ENCODE measurements at places on chromosomes 7 and 10.

- no peak for DNase-seq
Observed at GRCh38 chr10:44571701-44572100, 186.8 kb upstream of the CXCL12 start.

GRCh38 chr7:85750454-85750949, 563.6 kb upstream of the SEMA3D start:
- no peak for DNase-seq

- DNase-seq = no peak
Observed at GRCh38 chr10:3758491-3758970, 26.5 kb downstream of the KLF6 start.

- DNase-seq = no peak
Observed at GRCh38 chr10:51214207-51215196, 140.2 kb downstream of the PRKG1 start.

- DNase-seq = no peak
Observed at GRCh38 chr10:103836861-103837260, 18.5 kb downstream of the SH3PXD2A start.

DNA sequence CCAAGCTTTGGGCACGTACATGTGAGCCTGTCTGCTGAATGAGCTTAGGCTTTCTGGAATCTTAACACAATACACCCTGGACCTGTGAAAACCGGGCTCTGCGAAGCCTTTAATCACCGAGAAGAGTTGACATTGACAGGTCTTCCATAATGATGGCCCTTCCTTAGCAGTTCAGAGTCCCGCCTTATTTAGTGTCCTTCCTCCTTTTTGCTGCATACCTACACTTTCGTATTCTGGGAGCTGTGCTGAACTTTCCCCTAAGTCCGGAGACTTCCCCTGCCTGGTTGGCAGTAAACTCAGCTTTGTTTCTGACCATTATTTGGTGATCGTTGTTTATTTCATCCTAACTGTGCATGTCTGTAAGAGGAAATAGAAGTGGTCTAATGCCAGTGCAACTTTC, 212.0 kb downstream of the CAMK1D start:
- DNase-seq = no peak

GRCh38 chr7:139741789-139742344, 35.9 kb downstream of the HIPK2 start:
- no peak for DNase-seq

DNA sequence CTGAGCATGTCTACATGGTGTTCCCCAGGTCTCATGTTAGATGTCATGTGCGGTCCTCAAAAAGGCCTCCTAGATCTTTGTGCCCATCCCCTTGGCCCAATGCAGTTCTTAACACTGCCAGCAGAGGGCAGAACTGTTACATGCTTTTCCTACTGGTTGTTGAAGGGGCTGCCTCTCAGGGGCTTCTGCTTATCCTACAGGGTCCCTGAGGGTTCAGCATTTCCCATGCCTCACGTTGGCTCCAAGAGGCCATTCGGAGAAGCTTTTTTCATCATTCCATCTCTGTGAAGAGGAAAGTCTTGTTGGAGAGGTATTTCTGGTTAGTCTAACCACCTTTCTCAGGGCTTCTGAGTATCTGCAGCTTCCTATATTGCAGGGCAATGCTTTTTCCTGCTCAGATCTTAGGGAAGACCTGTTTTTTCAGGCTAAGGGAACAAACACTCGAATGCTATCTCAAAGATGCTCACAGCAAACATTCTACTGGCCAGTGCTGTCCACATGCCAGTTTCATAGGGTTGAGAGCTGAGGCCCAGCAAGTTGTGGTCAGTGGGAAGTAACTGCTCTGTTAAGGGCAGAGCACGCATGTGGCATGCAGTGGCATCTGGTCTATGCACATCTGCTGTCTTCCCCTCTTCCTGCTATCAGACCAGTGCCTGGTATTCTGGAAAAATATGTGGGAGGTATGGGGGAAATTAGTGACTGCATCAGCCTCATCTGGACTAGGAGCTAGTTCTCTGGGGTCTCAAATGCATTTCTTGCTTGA, 31.5 kb downstream of the MBL2 start:
- peak; percentile 14 for DNase-seq

DNA sequence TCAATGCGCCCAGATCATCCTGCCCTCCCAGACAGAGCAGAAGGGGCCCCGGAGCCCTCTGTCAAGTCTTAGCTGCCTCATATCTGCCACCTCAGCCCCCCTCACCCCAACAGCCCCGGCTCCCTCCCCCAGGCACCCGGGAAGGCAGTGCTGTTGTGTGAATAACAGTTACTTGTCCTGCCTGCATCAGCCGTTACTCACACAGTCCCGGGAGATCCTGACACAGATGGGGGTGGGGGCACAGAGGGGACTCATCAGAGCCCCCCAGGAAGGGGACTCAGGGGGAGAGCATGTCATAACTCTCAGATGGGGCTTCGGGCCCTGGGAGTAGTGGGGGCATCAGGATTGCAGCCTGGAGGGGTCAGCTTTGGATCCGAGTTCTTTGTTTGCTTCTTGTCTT, 12.4 kb upstream of the SERPINE1 start:
- no peak for DNase-seq

GRCh38 chr7:81562581-81562980, 207.3 kb downstream of the HGF start:
- DNase-seq = no peak

- DNase-seq = no peak
Observed at GRCh38 chr10:84291384-84291783, 37.0 kb upstream of the CCSER2 start.

DNA sequence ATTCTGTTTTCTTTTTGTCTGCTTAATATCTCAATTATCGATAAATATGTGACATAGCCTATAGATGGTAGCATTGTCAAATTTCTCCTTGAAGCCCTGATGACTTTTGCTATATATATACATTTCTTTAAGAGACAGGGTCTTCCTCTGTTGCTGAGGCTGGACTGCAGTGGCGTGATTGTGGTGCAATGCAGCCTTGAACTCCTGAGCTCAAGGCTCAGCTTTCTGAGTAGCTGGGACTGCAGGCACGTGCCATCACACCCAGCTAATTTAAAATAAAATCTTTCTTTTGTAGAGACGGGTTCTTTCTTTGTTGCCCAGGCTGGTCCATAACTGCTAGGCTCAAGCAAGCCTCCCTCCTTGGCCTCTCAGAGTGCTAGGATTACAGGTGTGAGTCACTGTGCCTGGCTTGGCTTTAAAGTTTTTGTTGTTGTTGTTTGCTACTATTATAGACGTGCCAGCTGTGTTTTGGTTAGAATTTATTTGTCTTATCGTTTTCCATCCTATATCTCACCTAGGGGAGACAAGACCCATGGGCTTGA, 7.0 kb downstream of the UMAD1 start:
- DNase-seq = no peak

GRCh38 chr7:123763191-123763661, 14.4 kb upstream of the WASL start:
- no peak for DNase-seq

DNA sequence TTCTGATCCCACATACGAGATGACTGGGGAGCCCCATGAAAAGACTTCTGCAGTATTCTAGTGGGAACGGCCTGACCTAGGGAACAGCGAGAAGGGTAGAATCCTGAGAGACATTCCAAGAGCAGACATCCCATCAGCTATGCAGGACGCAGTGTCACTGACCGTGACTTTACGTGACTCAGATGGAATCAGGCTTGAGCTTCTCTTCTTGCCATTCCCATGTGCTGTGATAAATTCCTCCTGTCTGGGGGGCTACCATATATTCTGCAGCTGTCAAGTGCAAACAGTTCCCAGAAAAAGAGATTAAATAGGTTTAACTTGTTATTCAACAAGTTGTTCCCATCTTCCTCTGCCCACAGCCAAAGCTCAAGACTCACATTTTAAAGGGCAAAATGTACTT, 73.1 kb upstream of the PDE1C start:
- DNase-seq = no peak

DNA sequence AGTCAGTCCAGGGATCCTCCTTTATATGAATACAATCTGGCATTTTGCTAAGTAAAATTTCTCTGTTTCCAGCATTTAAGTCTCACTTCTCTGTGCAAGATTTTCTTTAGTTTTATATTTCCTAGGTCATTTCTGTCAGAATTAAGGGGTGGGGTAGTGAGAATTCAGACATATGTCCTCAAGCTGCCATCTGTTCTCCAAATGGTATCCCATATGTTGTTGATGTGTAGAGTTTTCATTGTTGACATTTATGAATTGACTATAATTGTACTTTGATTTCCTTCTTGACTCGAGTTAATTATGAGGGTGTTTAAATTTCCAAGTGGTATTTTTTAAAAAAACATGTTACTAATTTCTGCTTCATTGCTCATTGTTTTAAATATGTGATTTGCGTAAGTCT, 148.8 kb downstream of the NPSR1 start:
- no peak for DNase-seq

GRCh38 chr7:44150466-44150832, 9.3 kb upstream of the MYL7 start:
- no peak for DNase-seq

DNA sequence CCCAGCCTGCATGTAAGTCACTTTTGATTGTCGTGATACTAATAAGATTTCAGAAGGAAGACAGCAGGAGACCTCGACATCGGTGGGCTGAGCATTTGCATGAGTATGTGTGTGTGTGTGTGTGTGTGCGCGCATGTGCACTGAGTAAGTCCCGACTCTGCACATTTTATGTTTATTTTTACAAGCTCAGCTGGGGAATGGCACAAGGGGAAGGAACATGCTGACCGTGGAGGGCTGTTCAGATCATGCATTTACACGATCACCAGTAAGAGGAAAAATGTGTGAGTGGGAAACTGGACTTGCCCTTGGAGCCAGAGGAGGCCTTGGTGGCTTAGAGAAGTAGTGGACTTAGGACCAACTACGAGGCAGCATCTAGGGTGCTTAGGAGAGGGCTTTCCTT, 41.3 kb downstream of the IL2RA start:
- no peak for DNase-seq

GRCh38 chr10:1187151-1187854, 131.1 kb downstream of the WDR37 start:
- no peak for DNase-seq

- DNase-seq = no peak
Observed at GRCh38 chr10:115918812-115919211, 354.2 kb downstream of the GFRA1 start.

- DNase-seq = no peak
Observed at GRCh38 chr7:50476953-50477625, 26.9 kb upstream of the FIGNL1 start.

DNA sequence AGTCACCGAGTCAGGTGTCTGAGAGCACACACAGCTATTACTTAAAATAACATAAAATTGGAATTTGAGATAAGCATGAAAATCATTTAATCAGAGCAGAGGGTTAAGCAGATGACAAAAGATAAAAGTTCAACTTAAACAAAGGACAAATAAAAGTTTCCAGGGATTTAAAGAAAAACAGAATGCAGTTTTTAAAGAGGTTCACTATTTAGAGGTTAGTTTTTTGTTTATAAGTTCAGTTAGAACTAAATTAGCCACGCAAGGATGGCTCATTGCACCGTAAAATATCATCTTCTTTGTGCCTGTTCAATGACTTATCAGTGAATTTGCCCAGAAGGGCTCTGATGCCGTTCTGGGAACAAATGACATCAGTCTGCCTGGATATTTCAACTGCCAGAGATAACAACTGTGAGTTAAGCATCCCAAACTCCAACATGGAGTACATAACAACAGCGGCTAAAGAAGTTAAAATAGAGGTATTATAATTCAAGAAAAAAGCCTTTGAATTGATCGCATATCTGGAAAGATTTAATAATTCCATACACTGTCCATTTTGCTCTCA, 107.8 kb downstream of the ANK3 start:
- DNase-seq = no peak

DNA sequence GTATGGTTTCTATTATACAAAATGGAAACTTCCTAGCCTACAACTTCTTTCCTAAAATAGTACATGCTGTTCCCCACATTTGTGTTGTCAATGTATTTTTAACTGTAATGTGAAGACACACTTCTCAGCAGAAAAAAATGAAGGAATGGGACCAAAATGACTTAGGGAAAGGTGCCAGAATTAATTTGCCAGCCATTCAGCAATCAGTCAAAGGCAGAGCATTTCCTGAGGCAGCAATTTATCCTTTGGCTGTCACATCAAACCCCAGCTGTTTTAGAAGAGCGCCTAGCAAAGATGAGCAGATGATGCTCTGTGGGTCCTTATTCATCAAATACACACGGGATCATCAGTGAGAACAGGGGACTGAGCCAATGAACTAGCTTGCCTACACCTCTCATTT, 592.5 kb downstream of the KCNMA1 start:
- DNase-seq = no peak

DNA sequence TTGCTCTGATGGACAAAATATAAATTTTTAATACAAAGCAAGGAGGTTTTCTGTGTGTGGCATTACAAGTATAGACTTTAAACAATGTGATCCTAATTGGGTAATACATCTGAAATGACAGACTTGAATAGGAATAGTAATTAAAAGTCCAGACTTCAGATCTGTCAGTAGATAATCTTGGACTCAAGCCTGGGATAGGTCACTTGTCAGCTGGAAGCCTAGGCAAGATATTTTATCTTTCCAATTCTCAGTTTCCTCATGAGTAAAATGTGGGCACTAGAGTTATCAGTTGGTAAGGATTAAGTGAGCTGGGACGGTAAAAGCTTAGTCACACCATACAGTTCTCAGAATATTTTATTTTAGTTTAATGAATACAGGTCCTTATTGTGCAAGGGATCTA, 10.4 kb upstream of the ZMYND11 start:
- no peak for DNase-seq

GRCh38 chr10:92757066-92757710, 67.4 kb downstream of the HHEX start:
- no peak for DNase-seq

GRCh38 chr10:71268247-71268691, 50.8 kb upstream of the SLC29A3 start:
- no peak for DNase-seq

DNA sequence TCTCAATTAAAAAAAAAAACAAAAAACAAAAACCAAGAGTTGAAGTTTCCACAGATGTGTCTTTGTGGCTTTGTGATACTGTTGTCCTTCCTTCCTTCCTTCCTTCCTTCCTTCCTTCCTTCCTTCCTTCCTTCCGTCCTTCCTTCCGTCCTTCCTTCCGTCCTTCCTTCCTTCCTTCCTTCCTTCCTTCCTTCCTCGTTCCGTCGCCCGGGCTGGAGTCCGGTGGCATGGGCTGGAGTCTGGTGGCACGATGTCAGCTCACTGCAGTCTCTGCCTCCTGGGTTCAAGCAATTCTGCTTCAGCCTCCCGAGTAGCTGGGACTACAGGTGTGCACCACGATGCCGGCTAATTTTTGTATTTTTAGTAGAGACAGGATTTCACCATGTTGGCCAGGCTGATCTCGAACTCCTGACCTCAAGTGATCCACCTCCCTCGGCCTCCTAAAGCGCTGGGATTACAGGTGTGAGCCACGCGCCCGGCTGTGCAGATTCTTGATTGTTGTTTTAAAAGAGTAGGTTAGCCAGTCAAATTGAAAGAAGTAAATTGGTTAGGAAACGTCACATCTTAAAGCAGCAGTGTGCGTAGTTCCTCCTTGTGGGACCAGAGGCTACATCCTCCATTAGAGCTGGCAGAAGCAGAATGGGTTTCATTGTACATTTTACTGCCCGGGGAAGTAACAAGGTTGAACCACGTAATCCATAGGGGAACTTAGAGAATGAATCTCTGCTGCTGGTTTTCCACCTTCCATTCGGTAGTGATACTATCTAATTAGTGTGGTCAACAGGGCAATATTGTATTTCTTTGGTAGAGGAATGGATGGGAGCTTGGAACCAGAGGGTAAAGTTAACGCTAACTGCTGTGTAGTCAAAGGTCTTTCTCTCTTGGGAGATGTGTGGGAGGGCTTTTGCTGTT, 20.6 kb downstream of the DNAJB6 start:
- DNase-seq = no peak
